M059J (cell line): ENCODE measurements at places on chromosomes 5 and 9. TPM values are rescaled to one million over a fixed set of nuclear protein-coding genes. Genes with fewer than 3 reads are reported as not detected.

SARDH gene
- 1.3 and 1.4 TPM in 2 replicates for total RNA-seq

BNC2 gene
- 5.5 and 7.0 TPM in 2 replicates for total RNA-seq

FOXI1 gene
- not detected in 2 replicates for total RNA-seq

MRPL41 gene
- 53.7 and 76.4 TPM in 2 replicates for total RNA-seq

MTAP gene
- 43.4 and 63.7 TPM in 2 replicates for total RNA-seq

LCN9 gene
- not detected in 2 replicates for total RNA-seq

PFN3 gene
- total RNA-seq = not detected in 2 replicates

IFNA2 gene
- not detected in 2 replicates for total RNA-seq

SCGB3A2 gene
- total RNA-seq = not detected in 2 replicates

TRIM14 gene
- total RNA-seq = 59.0 and 78.0 TPM in 2 replicates

JAKMIP2 gene
- 1.1 and 2.3 TPM in 2 replicates for total RNA-seq

PCA3 gene
- not detected in 2 replicates for total RNA-seq

LEAP2 gene
- total RNA-seq = 0.25 TPM in 1 of 2 replicates, not detected in the other
